Mononuclear cell (primary cell): ENCODE measurements at places on chromosomes 5 and 9. TPM values are rescaled to one million over a fixed set of nuclear protein-coding genes. Genes with fewer than 3 reads are reported as not detected.

IL7R gene
- 360 TPM for total RNA-seq

C1QTNF3 gene
- 3.6 TPM for total RNA-seq

CDH9 gene
- total RNA-seq: 0.10 TPM

SPINK5 gene
- total RNA-seq: not detected

PHF24 gene
- not detected for total RNA-seq

F2RL2 gene
- total RNA-seq: 0.10 TPM

DNLZ gene
- total RNA-seq: 9.0 TPM

PCDHB14 gene
- not detected for total RNA-seq

SLC1A3 gene
- 3.9 TPM for total RNA-seq

CDC25C gene
- 1.2 TPM for total RNA-seq

SOHLH1 gene
- not detected for total RNA-seq

SLC28A3 gene
- 0.10 TPM for total RNA-seq

ENC1 gene
- total RNA-seq: 31.9 TPM

PIP5K1B gene
- 1.5 TPM for total RNA-seq

PCDHB13 gene
- not detected for total RNA-seq

PFN3 gene
- not detected for total RNA-seq

PAPPA gene
- under 0.01 TPM for total RNA-seq

SLC9A3 gene
- 1.8 TPM for total RNA-seq

APBA1 gene
- total RNA-seq: 0.52 TPM

FLT4 gene
- total RNA-seq: 1.3 TPM

SPATA9 gene
- total RNA-seq: not detected

EGFL7 gene
- total RNA-seq: 2.1 TPM

BTNL8 gene
- total RNA-seq: not detected

CNOT8 gene
- total RNA-seq: 190 TPM

ADGRD2 gene
- 0.10 TPM for total RNA-seq

STOM gene
- 82.3 TPM for total RNA-seq

SLC6A7 gene
- total RNA-seq: 0.10 TPM

MARCOL gene
- total RNA-seq: not detected

CDKN2B gene
- 0.63 TPM for total RNA-seq

PTPN3 gene
- under 0.01 TPM for total RNA-seq

GFI1B gene
- 13.6 TPM for total RNA-seq

MZB1 gene
- total RNA-seq: 2.9 TPM

CARD19 gene
- total RNA-seq: 117 TPM

SAPCD2 gene
- total RNA-seq: 3.3 TPM

PCDHGA11 gene
- 0.21 TPM for total RNA-seq

NR2F1-AS1 gene
- total RNA-seq: not detected
